ENCODE measurements at places on chromosomes 7 and 10.

DNA sequence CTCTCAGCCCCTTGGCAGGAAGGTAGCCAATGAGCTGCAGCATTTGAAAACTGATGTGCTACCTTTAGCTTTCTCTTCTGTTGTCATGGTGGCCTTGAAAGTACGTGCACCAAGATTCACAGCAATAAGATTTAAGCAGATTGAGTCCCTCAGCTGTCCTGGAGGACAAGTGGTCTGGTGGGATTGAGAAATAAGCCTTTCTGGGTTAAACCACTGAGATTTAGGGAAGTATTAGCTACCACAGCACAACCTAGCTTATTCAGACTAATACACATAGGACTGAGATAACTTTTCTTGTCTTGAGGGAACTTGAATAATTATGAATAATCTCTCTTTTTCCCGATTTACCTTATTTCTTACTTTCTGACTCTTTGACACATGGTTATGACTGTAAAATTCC, 324.0 kb downstream of the PTEN start:
- no peak for DNase-seq

GRCh38 chr10:6269953-6270867, 67.5 kb downstream of the PFKFB3 start:
- no peak for DNase-seq

- no peak for DNase-seq
These were observed 75.1 kb downstream of the EXOC6 start for GRCh38 chr10:92923416-92923815.

- peak; percentile 83 for DNase-seq
These were observed 261.9 kb downstream of the PTPRN2 start for GRCh38 chr7:158325530-158326381.

- DNase-seq = no peak
These were observed 211.6 kb upstream of the MBL2 start for GRCh38 chr10:52984169-52984568.

GRCh38 chr10:69815104-69815503, 13.4 kb downstream of the COL13A1 start:
- no peak for DNase-seq

DNA sequence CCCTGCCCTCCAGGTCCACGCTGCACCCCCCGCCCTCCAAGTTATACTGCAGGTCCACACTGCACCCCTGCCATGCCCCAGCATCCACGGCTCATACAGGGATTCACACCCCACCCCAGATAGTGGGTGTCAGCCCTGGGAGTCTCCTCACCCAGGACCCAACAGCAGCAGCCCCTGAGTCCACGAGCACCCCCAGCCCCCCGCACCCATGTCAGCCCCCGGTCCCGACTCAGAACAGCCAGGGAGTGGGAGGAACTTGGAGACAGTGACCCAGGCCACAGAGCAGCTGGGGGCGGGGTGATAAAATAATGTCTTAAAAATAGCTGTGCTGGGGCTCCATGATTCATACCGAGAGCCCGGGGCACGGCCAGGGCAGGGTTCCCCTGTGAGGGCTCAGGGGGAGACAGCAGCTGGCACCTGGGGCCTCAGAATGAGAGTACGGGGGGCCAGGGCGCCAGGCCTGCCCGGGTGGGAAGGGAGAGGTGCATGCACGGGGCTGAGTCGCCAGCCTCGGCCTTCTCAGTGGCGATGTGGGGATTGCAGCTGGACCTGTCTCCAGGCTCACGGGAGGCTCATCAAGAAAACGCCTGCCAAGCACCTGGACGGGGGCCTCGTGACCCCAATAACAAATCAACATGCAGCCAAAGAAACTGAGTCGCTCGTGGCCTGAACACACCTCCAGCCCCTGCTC, 29.8 kb downstream of the ADAP1 start:
- DNase-seq = no peak

- DNase-seq = no peak
These were observed 3.1 kb downstream of the ZNF777 start for GRCh38 chr7:149457766-149458165.

DNA sequence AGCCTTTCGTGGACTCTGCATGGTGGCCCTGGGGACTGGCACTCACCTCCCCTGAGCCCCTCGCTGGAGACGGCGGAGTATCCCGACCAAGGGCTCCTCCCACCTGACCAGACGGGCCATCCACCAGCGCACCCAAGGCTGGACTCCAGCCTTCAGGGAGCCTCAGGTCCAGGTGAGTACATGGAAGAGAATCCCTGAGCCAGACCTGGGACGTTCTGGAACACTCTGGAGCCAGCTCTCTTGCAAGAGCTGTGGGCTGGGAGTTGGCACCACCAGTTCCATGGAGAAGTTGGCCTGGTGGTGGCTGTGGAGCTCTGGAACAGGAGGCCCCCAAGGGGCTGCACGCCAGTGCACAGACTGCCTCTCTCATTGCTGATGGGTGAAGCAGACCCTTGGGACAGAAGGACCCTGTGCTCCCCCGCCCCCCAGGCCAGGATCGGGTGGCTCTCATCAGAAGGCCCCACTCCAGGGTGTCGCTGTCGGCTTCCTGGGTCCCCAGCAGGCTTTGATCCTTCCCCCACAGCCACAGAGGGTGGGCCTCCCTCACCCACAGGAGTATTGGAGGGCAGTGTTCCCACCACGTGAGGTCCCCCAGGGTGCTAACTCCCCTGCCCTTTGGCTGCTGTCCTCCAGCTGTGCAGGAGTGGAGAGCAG, 189.9 kb downstream of the EBF3 start:
- no peak for DNase-seq

Measured in NCI-H524 (cell line).